ENCODE measurements at places on chromosomes 1 and 21.
A peak's percentile ranks its signal among the peaks of the same experiment; 100 is the strongest.

GRCh38 chr1:197178998-197179397 is 32.5 kb upstream of the ASPM start:
- no peak for DNase-seq

GRCh38 chr1:78591971-78592370 is 28.3 kb upstream of the IFI44L start:
- DNase-seq: no peak

- DNase-seq: no peak
Observed at GRCh38 chr1:117020526-117021156, 19.1 kb downstream of the CD101 start.

DNA sequence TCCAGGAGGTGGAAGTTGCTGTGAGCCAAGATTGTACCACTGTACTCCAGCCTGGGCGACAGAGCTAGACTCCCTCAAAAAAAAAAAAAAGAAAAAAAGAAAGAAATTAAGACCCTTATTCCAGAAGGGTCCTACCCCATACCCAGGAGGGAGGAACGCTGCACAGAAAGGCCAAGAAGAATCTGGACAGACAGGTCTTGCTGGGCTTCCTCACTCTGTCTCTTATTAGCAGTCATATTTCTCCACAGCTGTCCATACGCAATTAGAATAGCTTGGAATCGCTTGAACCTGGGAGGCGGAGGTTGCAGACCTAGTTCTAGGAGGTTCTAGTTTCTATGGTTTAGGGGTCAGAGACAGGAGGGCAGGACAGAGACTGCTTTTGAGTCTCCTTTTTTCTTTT is 3.2 kb upstream of the PAQR7 start:
- no peak for DNase-seq

DNA sequence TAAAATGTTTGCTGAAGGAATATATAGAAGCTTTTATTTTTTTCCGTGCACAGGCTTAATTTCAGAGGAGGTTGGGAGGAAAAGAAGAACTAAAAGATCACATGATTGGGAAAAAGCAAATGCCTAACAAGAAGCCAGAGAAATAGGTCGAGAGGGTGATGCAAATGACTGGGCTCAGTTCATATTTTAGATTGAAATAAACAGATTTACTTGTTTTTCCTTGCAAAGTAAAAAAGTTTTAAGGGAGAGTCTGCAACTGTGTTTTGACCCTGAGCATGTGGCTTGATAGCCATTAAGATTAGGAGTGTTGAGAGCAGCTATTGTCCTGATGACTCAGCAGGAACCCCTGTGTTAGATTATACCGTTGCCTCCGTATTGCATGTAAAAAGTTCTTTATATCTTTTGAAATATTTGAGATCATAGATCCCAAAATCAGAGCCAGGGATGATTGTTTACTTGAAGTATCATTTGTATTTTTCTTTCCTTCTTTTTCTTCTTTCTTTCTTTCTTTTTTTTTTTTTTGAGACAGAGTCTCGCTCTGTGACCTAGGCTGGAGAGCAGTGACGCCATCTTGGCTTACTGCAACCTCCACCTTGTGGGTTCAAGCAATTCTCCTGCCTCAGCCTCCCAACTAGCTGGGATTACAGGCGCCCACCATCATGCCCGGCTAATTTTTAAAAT is 20.2 kb downstream of the CLIC4 start:
- DNase-seq: peak; percentile 49

GRCh38 chr1:80645621-80646020 is 1155.1 kb upstream of the ADGRL2 start:
- no peak for DNase-seq

DNA sequence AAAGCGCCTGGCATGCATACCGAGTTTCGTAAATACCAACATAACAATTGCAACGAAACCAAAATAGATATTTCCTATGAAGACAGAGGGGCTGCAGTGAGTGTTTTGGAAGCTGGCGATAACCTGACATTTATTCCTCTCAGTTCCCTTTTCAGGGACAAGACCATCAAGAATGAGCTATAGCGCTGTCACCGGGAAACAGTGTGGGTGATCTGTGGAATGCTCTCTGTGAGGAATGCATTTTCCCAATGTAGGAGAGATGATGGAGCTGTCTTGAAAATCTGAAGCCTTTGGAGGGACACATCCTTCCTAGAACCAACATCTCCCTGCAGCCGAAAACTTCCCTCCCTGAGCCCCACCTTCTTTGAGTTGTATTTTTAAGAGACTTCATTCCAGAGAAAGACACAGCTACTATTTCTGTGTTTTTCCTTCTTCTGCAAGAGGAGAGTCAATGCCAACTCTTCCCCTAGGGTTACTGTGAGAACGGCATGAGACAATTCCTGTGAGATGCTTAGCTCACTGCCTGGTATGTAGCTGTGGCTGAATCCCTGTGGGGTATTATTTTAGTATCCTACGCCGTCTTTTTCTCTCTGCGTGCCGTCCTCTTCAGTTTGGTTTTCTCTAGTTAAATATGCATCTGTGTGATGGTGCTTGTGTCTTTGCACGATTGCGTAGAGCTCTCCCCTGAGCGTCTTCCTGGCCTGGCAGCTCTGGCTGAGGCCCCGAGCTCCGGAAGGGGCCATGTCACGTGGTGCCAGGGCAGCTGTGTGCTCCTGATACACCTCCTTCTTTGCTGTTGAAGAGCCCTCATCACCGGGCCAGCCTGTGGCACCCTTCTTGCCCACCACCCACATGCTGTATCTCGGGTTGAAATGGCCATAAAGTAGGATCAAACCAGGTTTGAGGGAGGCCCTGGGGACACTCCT is 45.2 kb downstream of the AJAP1 start:
- DNase-seq: no peak

- DNase-seq: no peak
Observed at GRCh38 chr1:234958706-234959657, 169.7 kb downstream of the TOMM20 start.

- no peak for DNase-seq
Observed at GRCh38 chr1:45999507-45999906, 132.9 kb downstream of the PIK3R3 start.

DNA sequence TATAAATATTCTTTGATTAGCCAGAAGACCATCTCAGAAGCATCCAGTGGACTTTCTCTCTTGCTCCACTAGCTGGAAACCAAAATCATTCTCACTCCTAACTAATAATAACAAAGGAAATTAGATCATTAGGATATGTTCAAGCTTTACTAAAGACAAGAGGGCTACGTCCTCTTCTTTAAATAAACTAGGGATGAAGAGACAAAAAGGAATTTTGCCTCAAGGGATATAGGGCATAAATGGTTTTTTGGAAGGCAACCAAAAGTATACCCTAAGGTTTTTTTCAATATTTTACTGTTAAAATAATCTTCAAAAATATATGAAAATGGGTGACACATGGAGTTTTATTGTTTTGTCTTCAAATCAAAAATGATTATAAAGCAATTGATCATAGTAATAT is 745.8 kb downstream of the MRPL39 start:
- no peak for DNase-seq

DNA sequence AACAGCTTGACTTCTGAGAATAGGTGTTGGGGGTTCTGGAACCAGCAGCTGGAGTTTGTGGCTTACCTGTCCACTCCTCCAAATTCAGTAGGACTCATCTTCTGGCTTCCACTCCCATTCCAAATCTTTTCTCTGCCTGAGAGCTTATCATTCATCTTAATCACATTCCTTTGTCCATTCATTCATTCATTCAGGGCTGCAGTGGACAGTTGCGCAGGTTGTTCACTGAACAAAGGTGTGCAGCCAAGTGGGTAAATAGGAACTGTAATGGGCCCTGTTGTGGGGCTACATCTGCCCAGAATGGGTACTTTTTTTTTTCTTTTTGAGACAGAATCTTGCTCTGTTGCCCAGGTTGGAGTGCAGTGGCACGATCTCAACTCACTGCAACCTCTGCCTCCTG is 3.4 kb upstream of the HSPG2 start:
- DNase-seq: no peak

GRCh38 chr1:12170263-12170671 is 3.5 kb downstream of the TNFRSF1B start:
- no peak for DNase-seq

DNA sequence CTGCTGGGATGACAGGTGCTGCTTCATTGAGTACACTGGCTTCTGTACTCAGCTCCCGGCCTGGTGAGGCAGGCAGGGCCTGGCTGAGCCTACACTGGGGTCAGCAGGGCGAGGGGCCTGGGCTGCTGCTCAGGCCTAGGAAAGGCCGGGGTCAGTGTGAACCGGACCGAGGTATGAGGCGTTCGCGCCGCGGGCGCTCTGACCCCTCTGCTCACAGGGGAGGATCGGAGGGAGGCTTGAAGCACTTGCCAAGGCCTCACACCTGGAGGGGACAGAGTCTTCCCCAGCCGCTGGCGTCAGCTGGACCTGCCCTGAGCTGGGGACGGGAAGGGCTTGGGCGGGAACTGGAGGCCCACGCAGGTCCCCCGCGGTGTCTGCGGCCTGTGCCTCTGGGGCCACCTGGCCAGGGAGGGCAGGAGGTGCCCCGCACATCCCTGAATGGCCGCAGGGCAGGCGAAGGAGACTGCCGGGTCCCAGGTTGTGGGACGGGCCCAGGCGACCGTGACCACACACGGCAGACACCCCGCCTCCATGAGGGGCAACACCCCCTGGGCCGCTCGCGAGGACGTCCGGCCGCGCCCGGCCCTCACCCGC is 466 bp downstream of the PEX10 start:
- DNase-seq: no peak

GRCh38 chr1:153253693-153254092 is 5.8 kb upstream of the LORICRIN start:
- DNase-seq: no peak

DNA sequence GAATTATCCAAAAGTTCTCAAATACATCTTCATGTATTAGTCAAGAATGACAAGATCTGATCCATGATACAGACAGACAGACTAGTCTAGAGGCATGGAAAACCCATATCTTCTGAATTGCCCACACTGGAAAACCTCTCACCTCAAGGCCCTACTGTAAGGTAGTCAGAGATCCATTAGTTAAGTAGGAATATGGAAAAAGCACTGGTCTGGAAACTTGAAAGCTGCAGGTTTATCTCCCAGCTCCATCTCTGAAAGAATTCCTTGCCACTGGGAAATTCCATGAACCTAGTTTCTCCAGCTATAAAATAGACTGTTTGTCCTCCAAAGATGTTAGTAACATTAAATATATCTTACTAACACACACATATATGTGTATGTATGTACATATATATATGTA is 169.2 kb downstream of the AKT3 start:
- DNase-seq: no peak

DNA sequence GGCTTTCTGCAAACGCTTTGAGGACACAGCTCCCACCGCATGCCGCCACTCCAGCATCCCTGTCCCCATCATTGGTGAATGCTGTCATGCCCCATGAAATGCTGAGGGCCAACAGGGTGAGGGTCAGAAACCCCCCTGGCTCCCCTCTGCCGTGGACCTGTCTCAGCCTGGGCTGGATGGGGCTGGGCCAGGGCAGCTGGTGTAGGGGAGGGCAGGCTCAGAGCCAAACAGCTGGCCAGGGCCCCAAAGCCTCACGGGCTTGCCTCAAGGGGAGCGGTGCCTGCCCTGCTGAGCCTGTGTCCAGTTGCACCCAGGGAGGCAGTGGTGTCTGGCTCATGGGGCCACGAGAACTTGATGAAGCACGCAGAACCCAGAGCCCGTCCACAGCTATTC is 49.7 kb downstream of the S100B start:
- DNase-seq: no peak

DNA sequence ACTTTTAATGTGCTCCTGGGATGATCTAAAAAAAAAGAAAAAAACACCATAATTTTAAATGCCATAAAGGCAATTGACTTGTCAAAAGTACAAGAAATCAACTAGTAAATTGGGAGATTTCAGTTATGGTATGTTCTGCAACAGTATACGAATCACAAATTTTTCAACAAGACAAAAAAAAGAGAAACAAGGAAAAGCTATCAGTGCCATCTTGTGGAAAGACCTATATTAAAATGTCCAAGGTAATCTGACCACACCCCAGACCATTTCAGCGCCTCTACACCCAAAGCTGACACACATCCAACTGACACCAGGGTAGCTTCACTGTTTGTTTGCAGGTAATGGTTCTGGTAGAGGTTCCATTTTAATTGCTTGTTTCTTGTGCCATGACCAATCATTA is 5.0 kb upstream of the DUSP23 start:
- DNase-seq: no peak

DNA sequence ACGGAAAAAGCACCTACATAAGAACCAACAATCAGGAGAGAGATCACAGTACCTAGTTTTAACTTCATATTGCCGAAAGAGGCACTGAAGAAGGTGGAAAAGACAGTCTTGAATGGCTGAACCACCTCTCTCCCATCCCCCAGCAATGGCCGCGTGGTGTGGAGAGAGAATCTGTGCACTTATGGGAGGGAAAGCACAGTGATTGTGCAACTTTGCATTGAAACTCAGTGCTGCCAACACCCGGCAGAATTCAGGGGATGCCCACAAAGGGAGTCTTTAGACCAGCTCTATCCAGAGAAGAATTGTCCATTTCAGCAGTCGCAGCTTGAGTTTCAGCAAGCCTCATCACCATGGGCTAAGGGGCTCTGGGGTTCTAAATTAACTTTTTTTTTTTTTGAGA is 186.3 kb upstream of the USP25 start:
- DNase-seq: no peak

- peak; percentile 13 for DNase-seq
Observed at GRCh38 chr1:24932284-24932683, 2.2 kb upstream of the RUNX3 start.

DNA sequence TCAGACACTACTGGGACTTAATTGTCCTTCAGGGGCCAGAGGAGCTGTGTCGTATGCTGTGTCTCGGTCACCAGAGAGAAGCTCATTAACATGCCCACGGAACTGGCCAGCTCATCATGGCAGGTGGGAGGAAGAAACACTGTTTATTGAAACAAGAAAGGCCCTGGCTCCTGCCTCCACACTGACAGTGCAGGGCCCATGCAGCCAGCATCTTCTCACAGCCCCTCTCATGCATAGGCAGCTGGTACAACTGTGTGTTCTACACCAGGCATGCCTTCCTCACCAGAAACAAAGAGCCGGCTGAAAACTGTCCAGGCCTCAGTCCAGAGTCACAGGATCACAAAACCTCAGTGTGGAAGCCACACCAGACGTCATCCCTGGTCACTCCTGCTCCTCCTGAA is 106.0 kb downstream of the UBE2U start:
- no peak for DNase-seq

DNA sequence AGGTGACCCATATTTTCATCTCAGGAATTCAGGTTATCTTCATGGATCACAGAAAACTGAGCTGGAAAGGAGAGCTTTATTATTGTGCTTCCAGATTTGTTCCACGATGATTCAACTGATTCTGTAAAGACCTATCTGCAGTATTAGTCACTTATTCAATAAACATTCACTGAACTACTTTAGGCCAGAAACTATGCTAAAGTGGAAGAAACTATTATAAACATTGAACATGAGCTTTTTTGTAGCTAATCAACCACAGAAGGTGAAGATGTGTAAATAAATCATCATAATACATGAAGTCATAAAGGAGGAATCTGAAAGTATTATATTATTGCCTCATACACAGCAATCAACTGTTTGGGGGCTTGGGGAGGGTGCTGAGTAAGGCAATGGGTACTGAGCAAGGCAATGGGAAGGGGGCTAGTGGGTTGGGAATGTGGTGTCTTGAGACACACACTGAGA is 30.6 kb upstream of the EXO1 start:
- DNase-seq: no peak

- no peak for DNase-seq
Observed at GRCh38 chr1:234781241-234782065, 171.5 kb upstream of the IRF2BP2 start.

Measured in NCI-H2227 treated with DMSO at 0.1 percent for 48 hours (cell line).